ENCODE measurements at places on chromosomes 12 and 14. TPM values are rescaled to one million over a fixed set of nuclear protein-coding genes. Genes with fewer than 3 reads are reported as not detected.

Gene RIN3
- 7.5 TPM for polyA plus RNA-seq

Gene GZMB
- polyA plus RNA-seq, result 0.95 TPM

Gene OLR1
- polyA plus RNA-seq, result 0.27 TPM

Gene KRT5
- 0.07 TPM for polyA plus RNA-seq

Gene FLVCR2
- polyA plus RNA-seq, result 1.3 TPM

Gene PTPRR
- 0.72 TPM for polyA plus RNA-seq

Gene ACOT4
- polyA plus RNA-seq, result 0.63 TPM

Gene KLHDC1
- 5.3 TPM for polyA plus RNA-seq

Gene R3HDM2
- 23.1 TPM for polyA plus RNA-seq

Gene OR6S1
- not detected for polyA plus RNA-seq

Gene CFAP54
- 0.16 TPM for polyA plus RNA-seq

Gene MYF6
- polyA plus RNA-seq, result 0.11 TPM

Gene SCAF11
- 23.5 TPM for polyA plus RNA-seq

Gene RNU4-1
- polyA plus RNA-seq, result not detected

Gene TSPAN19
- polyA plus RNA-seq, result 0.07 TPM

Gene RPL41
- polyA plus RNA-seq, result 2,026 TPM

Gene FIGNL2
- polyA plus RNA-seq, result 0.18 TPM

Gene SERPINA9
- polyA plus RNA-seq, result not detected

Gene PIWIL1
- not detected for polyA plus RNA-seq

Gene INHBC
- not detected for polyA plus RNA-seq

Gene PAN2
- polyA plus RNA-seq, result 33.1 TPM

Gene KRT73
- not detected for polyA plus RNA-seq

Gene SOAT2
- 0.07 TPM for polyA plus RNA-seq

Gene PTPRO
- polyA plus RNA-seq, result 0.20 TPM

Gene EGLN3
- 85.6 TPM for polyA plus RNA-seq

Gene ETFRF1
- polyA plus RNA-seq, result 76.0 TPM

Gene ACSS3
- polyA plus RNA-seq, result 11.7 TPM

Gene RNASE7
- polyA plus RNA-seq, result not detected

Gene ASPG
- 99.1 TPM for polyA plus RNA-seq

Gene CLEC7A
- 2.4 TPM for polyA plus RNA-seq

Gene TMEM121
- polyA plus RNA-seq, result 2.3 TPM

Gene VWF
- polyA plus RNA-seq, result 181 TPM

Gene CPM
- polyA plus RNA-seq, result 5.8 TPM

Gene SERPINA1
- 2.0 TPM for polyA plus RNA-seq

Gene SYCP3
- polyA plus RNA-seq, result 0.05 TPM

Gene ABHD12B
- not detected for polyA plus RNA-seq

Gene VRTN
- not detected for polyA plus RNA-seq

Gene OASL
- polyA plus RNA-seq, result 0.68 TPM

Gene IFT81
- polyA plus RNA-seq, result 7.6 TPM

Gene NDUFA12
- polyA plus RNA-seq, result 741 TPM
